Activated CD4-positive, alpha-beta T cell treated with anti-CD3 and anti-CD28 coated beads for 36 hours (primary cell): ENCODE measurements at places on chromosomes 13 and 19. TPM values are rescaled to one million over a fixed set of nuclear protein-coding genes. Genes with fewer than 3 reads are reported as not detected.

GRCh38 chr13:28705461-28706083 lies 13.2 kb downstream of the SLC46A3 start:
- H3K4me3 ChIP-seq, result no peak overlapping the region
- H3K27ac ChIP-seq, result no peak overlapping the region

ZNF610 gene
- 2.3 TPM for total RNA-seq

GRCh38 chr19:5507065-5507909 lies 52.1 kb downstream of the ZNRF4 start:
- peaks cover 5% of the 10 kb centered on the region for H3K27me3 ChIP-seq
- no peak for DNase-seq
- no peaks in the 10 kb centered on the region for H3K4me1 ChIP-seq

- H3K4me3 ChIP-seq, result no peak overlapping the region
- peak; percentile 87 for DNase-seq
- H3K36me3 ChIP-seq, result peaks cover 22% of the 10 kb centered on the region
- H3K27ac ChIP-seq, result no peak overlapping the region
- H3K27me3 ChIP-seq, result no peaks in the 10 kb centered on the region
These were observed 10.3 kb upstream of the GARIN5A start for GRCh38 chr19:50486823-50487515.

DNA sequence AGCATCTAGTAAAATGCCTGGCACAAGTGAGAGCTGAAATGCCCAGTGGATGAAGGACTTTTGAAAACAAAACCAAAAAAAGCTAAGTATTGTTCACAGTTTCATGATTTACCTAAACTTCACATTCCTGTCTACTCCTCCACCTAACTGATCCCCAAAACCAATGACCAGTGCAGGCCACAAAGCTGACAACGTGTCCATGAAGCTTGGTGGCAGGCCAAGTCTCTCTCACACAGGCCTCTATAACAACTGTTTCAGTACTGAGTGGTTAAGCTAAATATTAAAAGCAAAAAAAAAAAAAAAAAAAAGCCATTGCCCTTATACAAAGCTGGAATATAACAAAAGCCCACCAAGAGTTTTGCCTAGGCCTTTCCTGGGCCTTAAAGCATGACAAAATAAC lies 36.4 kb downstream of the STK24 start:
- no peak for DNase-seq
- H3K4me3 ChIP-seq, result no peak overlapping the region
- H3K27ac ChIP-seq, result no peak overlapping the region
- peaks cover 37% of the 10 kb centered on the region for H3K36me3 ChIP-seq
- no peaks in the 10 kb centered on the region for H3K27me3 ChIP-seq

PDE4C gene
- total RNA-seq, result not detected

CYP2F1 gene
- not detected for total RNA-seq

DNA sequence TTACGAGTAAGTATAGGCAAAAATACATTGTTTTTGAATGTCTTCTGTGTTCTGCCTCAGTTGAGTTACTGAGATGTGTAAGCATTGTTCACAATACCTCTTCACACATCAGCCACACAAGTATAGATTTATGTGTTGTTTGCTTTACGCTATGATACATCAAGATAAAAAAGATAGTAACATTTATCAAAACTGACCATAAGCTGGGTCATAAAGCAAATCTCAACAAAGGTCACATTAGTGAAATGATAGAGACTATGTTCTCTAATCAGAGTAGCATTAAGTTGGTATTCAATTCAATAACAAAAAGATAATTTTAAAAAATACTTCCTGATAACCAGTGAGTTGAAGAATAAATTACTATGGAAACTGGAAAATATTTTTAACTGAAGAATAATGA lies 127.5 kb downstream of the ZAR1L start:
- H3K4me1 ChIP-seq, result no peaks in the 10 kb centered on the region
- no peak overlapping the region for H3K4me3 ChIP-seq
- H3K36me3 ChIP-seq, result peaks cover 1% of the 10 kb centered on the region
- no peak overlapping the region for H3K27ac ChIP-seq
- no peaks in the 10 kb centered on the region for H3K27me3 ChIP-seq

- peaks cover 15% of the 10 kb centered on the region for H3K36me3 ChIP-seq
- peak; percentile 89 for DNase-seq
- H3K27ac ChIP-seq, result peak overlapping the region; percentile 70
- peaks cover 16% of the 10 kb centered on the region for H3K4me1 ChIP-seq
- H3K4me3 ChIP-seq, result peak overlapping the region; percentile 69
- H3K27me3 ChIP-seq, result no peaks in the 10 kb centered on the region
These were observed 6.9 kb downstream of the IL4I1 start for GRCh38 chr19:49889687-49890348.

- peaks cover 31% of the 10 kb centered on the region for H3K27me3 ChIP-seq
- no peak overlapping the region for H3K4me3 ChIP-seq
- H3K27ac ChIP-seq, result no peak overlapping the region
- no peak for DNase-seq
These were observed 244.8 kb downstream of the NHLRC3 start for GRCh38 chr13:39283072-39283471.

DNA sequence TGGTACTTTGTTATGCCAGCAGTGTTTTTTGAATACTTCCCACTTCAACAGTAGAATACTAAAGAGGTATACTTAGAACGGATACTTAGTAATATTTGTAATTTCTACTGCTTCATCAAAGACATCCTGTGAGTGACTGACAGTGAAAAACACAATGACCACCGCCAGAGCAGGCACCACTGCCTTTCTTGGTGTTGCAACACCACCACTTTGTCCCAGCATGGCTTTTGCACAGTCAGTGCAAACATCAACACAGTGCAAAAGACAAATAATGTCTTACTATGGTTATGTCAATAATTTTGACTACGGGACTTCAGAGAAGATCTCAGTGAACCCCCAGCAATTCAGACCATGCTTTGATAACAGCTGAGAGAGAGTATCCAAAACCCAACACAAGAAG lies 220.5 kb downstream of the RBM26 start:
- DNase-seq, result no peak
- H3K27me3 ChIP-seq, result peaks cover 12% of the 10 kb centered on the region
- H3K4me1 ChIP-seq, result peaks cover 2% of the 10 kb centered on the region
- H3K36me3 ChIP-seq, result no peaks in the 10 kb centered on the region
- no peak overlapping the region for H3K27ac ChIP-seq

ZNF559 gene
- 13.0 TPM for total RNA-seq

GRCh38 chr13:113950451-113951245 lies 23.2 kb downstream of the C13orf46 start:
- H3K4me1 ChIP-seq, result peaks cover 6% of the 10 kb centered on the region
- DNase-seq, result no peak

- H3K27me3 ChIP-seq, result no peaks in the 10 kb centered on the region
- H3K36me3 ChIP-seq, result peaks cover 45% of the 10 kb centered on the region
- no peak overlapping the region for H3K4me3 ChIP-seq
These were observed 17.5 kb downstream of the BORA start for GRCh38 chr13:72745260-72745659.
